Prostate gland (tissue), 2 donors: ENCODE measurements at places on chromosomes 13 and 19.
A peak's percentile ranks its signal among the peaks of the same experiment; 100 is the strongest.

DNA sequence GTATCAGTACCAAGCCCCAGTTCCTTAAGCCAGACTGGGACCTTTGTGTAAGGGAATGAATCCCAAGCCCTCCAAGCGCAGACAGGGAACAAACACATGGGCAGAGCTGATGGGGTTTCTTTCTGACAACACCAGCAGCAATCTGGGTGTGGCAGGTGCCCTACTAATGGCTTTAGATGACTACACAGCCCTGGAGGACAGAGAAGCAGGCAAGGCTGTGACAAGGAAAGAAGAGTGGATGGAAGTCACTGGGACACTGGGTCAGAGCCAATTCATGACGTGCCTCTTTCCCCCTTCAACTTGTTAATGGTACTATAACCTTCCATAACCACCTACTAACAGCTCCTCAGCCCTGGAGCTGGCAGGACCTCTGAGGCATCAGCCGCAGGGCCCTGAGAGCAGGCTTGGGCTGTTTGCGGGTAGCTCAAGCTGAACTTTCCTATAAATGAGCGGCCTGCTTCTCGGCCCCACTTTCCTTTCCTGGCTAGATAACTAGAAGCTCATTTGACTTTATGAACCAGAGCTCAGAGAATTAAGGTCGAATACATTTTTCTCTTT is 38.9 kb downstream of the RASL11A start:
- DNase-seq: no peak

GRCh38 chr13:44274771-44275205 is 98.8 kb upstream of the SERP2 start:
- DNase-seq: no peak

- no peak for DNase-seq
Measured at GRCh38 chr19:2550431-2551171, 74.7 kb downstream of the GADD45B start.

GRCh38 chr19:53916004-53916403 is 6.9 kb downstream of the CACNG7 start:
- DNase-seq: no peak

GRCh38 chr19:15779756-15780476 is 7.5 kb upstream of the OR10H5 start:
- peak; percentile 60 for DNase-seq

DNA sequence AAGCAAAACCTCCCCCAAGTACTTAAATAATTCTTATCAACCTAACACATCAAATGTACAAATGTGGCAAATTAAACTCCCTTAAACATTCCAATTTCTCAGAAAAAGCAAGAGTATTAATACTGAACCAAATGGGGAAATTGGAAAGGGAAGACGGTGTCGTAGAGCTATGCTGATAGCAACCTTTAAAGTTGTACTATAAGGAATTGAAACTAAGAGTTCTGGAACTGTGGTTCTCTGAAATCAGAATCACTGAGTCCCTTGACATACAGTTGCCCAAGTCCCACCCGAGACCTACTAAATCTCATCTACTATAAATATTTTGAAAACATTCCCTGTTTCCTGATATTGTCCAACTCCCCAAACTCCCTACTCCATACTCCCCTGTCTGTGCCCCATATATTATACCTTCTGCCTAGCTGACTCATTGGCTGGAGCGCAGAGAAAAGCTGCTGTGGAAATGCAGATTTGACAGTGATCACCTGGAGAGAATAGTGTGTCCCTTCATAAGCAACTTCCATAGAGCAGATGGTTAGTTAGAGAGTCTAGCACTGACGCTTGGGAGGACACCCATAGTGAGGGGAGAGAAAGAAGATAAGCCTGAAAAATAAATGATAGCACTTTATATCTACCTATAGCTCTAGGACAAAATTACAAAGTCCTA is 51.4 kb upstream of the ITM2B start:
- no peak for DNase-seq

GRCh38 chr19:41799444-41800000 is 3.1 kb downstream of the CEACAM3 start:
- peak; percentile 28 for DNase-seq

- no peak for DNase-seq
Measured at GRCh38 chr13:49254007-49254406, 6.3 kb downstream of the CDADC1 start.

- DNase-seq: no peak
Measured at GRCh38 chr13:46531953-46532352, 21.0 kb upstream of the LRCH1 start.

DNA sequence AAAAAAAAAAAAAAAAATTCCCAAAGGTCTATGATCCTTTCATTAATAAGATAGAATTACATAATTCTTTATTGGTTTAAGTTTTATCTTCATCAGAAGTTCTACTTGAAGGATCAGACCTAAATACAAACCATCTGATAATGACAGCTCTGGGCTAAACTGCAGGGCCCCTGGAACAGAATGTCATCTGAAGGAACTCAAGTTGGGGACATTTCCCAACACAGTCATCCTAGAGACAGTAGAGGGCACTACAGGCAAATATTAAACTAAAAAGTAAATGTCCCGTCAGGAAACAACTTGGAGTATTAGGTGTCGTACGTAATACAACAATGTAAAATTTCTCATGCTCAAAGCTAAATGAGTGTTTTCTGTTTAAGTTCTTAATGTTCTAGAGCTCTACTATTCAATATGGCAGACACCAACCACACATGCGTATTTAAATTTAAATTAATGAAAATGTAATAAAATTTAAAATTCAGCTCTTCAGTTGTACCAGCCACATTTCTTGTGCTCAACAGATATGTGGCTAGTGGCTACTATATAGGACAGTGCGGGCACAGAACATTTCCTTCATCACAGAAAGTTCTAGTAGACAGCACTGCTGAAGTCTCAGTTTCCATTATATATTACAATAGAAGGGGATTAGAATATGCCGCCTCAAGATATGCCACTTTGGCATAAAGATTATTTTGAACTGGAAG is 21.8 kb upstream of the NAXD start:
- peak; percentile 39 for DNase-seq

DNA sequence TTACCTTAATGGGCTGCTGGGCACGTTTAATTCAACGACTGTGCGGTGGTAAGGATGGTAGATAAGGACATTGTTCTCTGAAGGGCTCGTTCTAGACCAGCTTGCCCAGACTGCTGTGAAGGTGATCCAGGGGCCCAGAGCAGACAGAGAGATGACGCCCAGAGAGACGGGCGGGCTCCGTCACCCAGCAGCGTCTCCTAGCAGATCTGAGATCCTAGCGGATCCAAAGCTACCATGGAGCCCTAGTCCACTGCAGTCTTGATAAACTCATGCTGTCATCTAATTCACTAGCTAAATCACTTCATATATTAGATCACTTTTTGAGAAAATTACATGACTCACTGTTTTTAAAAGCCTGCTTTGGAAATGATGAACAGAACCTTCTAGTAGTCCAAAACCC is 21.5 kb downstream of the COL4A2 start:
- no peak for DNase-seq

DNA sequence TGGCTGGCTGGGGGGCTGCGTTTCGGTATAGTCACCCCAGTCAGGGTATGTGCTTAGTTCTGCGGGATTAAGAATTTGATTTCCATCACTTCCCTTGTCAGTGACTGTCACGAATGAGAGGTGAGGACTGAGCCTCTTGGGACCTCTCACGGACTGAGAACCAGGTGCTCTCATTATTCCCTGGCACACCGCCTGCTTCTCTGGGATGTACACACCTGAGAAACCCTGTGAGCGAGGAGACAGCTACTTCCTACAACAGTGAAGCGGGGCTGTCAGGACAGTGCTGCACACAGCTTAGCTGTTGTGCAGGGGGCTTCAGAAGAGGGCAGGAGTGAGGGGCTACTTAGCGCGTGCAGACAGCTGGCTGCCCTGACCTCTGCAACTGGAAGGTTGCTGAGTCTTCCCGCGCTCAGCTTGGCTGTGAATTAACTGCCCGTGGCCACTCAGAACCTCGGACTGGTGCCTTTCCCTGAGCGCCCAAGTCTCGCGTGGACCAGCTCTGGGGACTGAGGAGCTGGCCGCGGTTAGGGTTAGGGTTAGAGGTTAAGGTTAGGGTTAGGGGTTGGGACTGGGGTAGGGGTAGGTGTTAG is 65.3 kb upstream of the MCF2L start:
- no peak for DNase-seq

DNA sequence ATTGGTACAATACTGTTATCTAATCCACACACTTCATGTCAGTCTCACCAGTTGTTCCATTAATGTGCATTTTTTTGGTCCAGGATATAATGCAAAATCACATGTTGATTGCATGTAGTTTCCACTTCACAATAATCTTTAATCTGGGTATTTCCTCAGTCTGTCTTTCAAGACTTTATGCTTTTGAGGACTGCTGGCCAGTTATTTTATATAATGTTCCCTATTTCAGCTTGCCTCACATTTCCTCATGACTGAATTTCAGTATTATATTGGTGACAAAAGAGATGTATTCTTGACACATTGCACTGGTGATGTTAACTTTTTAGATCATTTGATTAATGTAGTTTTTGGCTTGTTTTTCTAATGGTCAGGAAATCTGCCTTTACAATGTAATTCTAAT is 368.3 kb downstream of the IRS2 start:
- no peak for DNase-seq

DNA sequence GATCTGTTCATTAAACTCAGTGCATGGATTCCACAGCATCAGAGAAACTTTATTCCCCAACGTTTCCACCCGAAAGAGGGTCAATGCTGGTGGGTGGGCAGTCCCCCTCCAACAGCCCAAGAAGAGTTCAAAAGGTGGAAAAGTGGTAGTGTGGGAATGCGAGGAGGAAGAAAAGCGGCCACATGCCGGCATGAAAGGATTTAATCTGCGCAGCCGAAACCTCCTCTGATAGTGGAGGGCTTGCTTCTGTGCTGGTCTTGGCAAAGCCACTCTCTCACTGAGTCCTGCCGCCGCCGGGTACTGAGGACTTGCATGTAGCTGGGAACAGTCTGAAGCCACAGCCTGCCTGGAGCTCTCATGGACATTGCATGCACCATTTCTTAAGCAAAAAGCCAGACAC is 136.2 kb upstream of the ZNF536 start:
- no peak for DNase-seq

DNA sequence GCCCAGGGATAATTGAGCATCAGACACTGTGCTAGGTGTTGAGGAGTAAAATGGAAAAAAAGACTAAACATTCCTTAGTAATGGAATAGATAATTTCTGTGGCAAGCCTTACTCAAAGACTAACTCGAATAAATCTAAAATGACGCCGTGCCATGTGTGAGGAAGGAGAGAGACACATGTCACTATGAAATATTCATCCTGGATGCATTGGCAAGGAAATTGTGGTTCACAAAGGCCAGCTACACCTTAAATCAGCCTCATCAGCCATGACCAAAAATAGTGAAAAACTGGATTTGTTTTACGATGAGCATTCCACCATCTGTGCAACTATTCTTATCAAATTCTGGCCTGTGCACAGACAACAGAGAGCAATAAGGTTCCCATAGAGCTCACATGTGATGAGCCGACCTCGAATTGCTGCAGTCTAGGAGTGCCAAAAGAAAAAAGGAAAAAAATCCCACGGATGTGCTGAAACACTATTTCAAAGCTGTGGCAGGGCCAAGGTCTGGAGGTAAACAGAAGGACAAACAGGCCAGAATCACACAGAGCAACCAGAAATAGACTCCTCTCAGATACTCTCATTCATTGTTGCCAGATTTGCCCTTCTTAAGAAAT is 505.7 kb downstream of the EFNB2 start:
- no peak for DNase-seq

DNA sequence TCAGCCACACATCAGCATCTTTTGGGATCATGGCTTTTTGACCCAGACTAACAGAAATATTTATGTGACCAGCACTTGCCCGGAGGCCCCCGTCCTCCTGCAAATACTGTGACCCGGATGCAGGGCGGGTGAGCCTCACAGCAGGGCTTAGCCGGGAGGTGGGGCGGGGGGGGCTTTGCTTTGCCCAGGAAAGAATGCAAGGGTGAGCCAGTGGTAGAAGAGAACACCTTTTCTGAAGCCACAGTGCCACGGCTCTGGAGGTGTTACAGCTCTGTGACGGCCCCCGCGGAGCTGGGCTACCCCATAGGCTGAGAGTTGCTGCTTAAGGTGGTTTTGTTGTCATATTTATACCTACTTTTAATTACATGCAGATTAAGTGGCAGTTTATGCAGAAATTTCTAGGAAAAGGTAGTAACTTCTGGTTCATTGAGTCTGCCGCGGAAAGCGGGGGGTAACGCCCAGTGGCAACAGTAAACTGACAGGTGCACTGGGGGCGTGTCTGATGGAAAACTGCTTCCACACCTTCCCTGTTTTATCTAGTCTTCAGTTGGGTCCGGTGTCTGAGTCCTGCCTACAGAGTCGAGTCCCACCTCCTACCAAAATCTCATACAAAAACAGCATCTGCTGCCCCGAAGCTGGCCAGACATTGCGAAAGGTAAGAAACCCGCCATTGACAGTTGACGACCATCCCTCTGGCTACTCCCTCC is 187.9 kb downstream of the TEX29 start:
- no peak for DNase-seq

- DNase-seq: no peak
Measured at GRCh38 chr13:75855216-75855615, 219.1 kb downstream of the LMO7 start.

- DNase-seq: no peak
Measured at GRCh38 chr19:37243206-37243632, 25.2 kb downstream of the ZNF383 start.

- no peak for DNase-seq
Measured at GRCh38 chr19:42113641-42114348, 18.5 kb downstream of the POU2F2 start.

DNA sequence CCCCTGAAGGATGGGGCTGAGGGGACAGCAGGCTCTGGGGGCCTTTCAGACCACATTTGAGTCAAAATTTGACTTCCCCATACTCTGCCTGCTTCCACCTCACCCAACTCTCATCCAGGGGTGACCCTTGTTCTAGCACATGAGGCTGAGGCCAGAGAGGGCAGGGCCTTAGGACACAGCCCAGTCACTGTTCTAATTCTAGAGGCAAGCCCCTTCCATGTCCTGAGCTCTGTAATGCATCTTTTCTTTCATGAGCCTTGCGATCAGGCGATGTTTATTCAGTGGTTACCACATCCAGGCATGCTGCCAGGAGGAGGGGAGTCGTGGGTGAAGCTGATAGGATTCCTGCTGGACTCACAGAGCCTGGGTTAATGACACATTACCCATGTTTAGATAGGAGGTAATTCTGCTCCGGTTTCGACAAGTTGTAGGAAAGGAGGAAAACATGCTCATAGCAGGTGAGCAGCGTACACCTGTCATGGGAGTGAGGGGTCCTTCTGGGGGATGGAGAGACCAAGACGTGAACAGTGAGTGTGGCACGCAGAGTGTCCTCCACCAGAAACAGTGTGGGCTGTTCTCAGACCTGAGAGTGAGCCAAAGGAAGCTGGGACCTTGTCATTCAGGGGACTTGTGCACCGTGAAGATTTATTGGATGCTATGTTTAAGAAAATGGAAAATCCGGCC is 9.3 kb downstream of the RPS9 start:
- peak; percentile 94 for DNase-seq

DNA sequence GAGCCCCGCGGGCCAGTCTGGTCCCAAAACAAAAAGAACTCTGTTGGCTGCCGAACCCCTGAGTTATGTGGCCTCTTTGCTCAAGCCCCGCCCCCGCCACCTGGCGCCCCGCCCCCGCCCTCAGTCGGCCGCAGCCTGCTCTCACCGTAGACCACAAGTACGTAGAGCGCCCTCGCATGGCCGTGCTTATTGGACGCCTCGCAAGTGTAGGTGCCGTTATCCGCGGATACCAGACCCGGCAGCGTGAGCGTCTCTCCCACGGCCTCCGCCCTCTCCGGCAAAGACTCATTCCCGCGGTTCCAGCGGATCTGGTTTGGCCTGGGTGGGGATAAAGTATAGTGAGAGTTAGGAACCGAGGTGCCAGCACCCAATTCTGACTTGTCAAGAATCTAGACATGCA is 5.5 kb upstream of the ZNF428 start:
- no peak for DNase-seq
